WTC11 (cell line): ENCODE measurements at places on chromosomes 7 and 10. TPM values are rescaled to one million over a fixed set of nuclear protein-coding genes. Genes with fewer than 3 reads are reported as not detected.

DNA sequence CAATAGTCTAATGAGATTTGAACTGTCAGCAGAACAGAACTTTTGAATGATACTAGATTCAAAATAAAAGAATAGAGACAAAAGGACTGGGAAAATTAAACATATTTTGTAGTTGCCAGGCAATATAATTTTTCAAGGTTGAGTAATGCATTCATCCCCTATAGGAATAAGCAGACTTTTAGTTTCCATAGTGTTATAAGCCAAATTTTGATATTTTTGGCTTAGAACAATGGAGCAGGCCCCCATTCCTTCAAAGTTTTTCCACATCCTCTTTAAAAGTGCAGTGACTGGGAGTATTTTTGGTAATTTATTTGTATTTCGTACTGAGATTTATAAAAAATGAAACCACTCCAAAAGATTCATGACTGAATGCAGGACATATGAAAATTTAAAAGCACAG is 24.0 kb downstream of the MEOX2 start:
- no peak overlapping the region for H3K27ac ChIP-seq
- H3K36me3 ChIP-seq = no peaks in the 10 kb centered on the region
- H3K27me3 ChIP-seq = no peaks in the 10 kb centered on the region
- H3K4me1 ChIP-seq = peaks cover 2% of the 10 kb centered on the region; the same call in 1 of the 2 replicates
- no peak for DNase-seq
- no peak overlapping the region for H3K4me3 ChIP-seq

GRCh38 chr7:139059905-139060304 is 24.1 kb upstream of the ZC3HAV1L start:
- H3K36me3 ChIP-seq = peaks cover 44% of the 10 kb centered on the region
- no peak for DNase-seq
- H3K4me3 ChIP-seq = no peak overlapping the region
- H3K4me1 ChIP-seq = no peaks in the 10 kb centered on the region

- H3K27me3 ChIP-seq = no peaks in the 10 kb centered on the region
- H3K4me1 ChIP-seq = peaks cover 4% of the 10 kb centered on the region; the same call in 1 of the 2 replicates
- no peak overlapping the region for H3K27ac ChIP-seq
- H3K4me3 ChIP-seq = no peak overlapping the region
- no peak for DNase-seq
Measured at GRCh38 chr10:115503546-115503945, 410.4 kb downstream of the ATRNL1 start.

- H3K4me1 ChIP-seq = no peaks in the 10 kb centered on the region; the same call in 1 of the 2 replicates
- no peak overlapping the region for H3K27ac ChIP-seq
- H3K27me3 ChIP-seq = no peaks in the 10 kb centered on the region
- no peak overlapping the region for H3K4me3 ChIP-seq
- DNase-seq = peak; percentile 21
Measured at GRCh38 chr7:107501593-107501992, 31.7 kb downstream of the GPR22 start.

DNA sequence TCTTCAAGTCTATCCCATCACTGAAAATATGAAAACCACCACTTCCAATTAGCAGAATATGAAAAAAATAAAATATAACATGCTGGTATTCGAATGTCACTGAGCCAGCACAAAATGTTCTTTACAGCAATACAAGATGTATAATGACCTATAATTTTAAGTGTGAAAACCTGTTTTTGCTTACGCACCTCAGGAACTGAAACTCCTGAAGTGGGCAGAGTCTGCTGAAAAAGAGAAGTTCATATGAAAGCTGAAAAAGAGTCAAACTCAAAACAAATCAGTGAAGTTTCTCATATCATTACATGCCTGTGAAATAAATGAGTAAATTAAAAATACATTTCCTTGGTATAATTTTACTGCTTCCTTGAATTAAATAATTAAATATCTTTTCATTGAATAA is 272.5 kb downstream of the DGKB start:
- no peaks in the 10 kb centered on the region for H3K4me1 ChIP-seq
- H3K27ac ChIP-seq = no peak overlapping the region
- H3K27me3 ChIP-seq = no peaks in the 10 kb centered on the region
- H3K4me3 ChIP-seq = no peak overlapping the region
- no peak for DNase-seq

- no peaks in the 10 kb centered on the region for H3K27me3 ChIP-seq
- no peaks in the 10 kb centered on the region for H3K4me1 ChIP-seq
- no peak overlapping the region for H3K27ac ChIP-seq
- H3K36me3 ChIP-seq = no peaks in the 10 kb centered on the region
Measured at GRCh38 chr7:108442039-108442568, 14.1 kb downstream of the NRCAM start.

- H3K4me1 ChIP-seq = peaks cover 19% of the 10 kb centered on the region
- H3K27ac ChIP-seq = no peak overlapping the region
- no peaks in the 10 kb centered on the region; the same call in 1 of the 2 replicates for H3K27me3 ChIP-seq
- no peak for DNase-seq
- peaks cover 8% of the 10 kb centered on the region for H3K36me3 ChIP-seq
- H3K4me3 ChIP-seq = no peak overlapping the region
Measured at GRCh38 chr7:106356-106755, 86.0 kb upstream of the FAM20C start.

DNA sequence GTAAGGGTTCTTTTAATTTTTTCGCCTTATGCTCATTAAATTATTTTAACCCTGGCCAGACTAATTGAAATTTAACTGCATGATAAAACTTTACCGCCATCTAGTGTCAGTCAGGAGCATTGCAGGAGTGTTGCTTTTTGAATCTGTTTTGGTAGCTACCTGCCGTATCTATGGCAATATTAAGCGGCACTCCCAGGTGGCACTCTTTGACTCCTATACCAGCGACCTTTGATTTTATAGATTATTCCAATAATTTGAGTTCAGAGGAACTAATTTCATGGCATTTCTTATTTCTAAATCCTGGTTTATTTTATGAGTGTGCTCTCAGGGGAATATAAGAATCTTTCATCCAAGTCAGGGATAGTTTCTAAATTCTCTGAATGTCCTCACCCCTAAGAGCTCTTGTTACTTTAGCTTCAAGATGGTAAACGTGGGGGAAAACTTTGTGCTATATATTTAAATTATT is 198.9 kb downstream of the REEP3 start:
- peaks cover 49% of the 10 kb centered on the region for H3K4me1 ChIP-seq
- no peak overlapping the region for H3K27ac ChIP-seq
- H3K4me3 ChIP-seq = no peak overlapping the region
- no peaks in the 10 kb centered on the region for H3K36me3 ChIP-seq
- peak; percentile 45 for DNase-seq

- peaks cover 8% of the 10 kb centered on the region; the same call in 1 of the 2 replicates for H3K4me1 ChIP-seq
- H3K4me3 ChIP-seq = no peak overlapping the region
- H3K36me3 ChIP-seq = peaks cover 7% of the 10 kb centered on the region
- DNase-seq = no peak
- H3K27me3 ChIP-seq = no peaks in the 10 kb centered on the region
Measured at GRCh38 chr10:24872790-24873182, 79.6 kb downstream of the PRTFDC1 start.

DNA sequence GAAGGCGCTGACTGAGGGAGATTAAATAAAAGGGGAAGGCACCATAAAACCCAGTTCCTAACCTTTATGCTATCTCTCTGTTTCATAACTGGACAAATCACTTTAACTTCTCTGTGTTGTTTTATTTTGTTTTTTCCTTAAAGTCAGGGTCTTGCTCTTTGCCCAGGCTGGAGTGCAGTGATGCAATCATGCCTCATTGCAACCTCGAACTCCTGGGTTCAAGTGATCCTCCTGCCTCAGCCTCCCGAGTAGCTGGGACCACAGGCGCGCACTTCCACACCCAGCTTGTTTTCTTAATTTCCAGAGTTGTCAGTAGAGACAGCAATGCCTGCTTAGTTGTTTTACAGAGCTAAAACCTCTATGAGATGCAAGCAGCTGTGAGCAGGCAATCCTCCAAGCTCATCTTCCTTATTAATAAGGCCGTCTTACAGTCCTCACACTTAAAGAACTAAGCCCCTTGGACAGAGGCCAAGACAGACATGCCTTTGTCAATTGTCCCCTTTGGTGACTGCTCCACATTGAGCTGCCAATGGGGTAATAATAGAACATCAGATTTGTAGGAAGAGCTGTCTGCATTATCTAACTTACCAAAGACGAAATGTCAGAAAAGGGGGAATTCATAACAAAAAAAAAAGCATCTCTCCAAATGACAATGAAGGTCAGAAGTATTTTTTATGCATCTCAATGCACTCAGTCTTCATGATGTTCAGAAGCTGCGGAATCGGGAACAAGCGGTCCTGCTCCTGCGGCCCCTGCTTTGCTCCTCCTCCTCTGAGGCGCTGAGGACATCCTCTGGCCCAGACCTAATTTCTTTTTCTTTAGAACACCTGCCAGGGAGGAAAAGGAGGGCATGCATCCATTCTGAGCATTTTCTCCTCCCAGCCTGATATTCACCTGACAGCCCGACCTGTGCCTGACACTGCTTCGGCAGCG is 62.7 kb upstream of the RNF32 start:
- H3K4me3 ChIP-seq = no peak overlapping the region
- peaks cover 3% of the 10 kb centered on the region for H3K27me3 ChIP-seq

- DNase-seq = no peak
- H3K36me3 ChIP-seq = peaks cover 11% of the 10 kb centered on the region
- H3K27ac ChIP-seq = no peak overlapping the region
- no peaks in the 10 kb centered on the region for H3K27me3 ChIP-seq
- no peak overlapping the region for H3K4me3 ChIP-seq
Measured at GRCh38 chr10:35412900-35413491, 76.7 kb downstream of the CCNY start.

- peak; percentile 79 for DNase-seq
- H3K27ac ChIP-seq = no peak overlapping the region
Measured at GRCh38 chr10:23693501-23693901, 254.6 kb downstream of the OTUD1 start.

DNA sequence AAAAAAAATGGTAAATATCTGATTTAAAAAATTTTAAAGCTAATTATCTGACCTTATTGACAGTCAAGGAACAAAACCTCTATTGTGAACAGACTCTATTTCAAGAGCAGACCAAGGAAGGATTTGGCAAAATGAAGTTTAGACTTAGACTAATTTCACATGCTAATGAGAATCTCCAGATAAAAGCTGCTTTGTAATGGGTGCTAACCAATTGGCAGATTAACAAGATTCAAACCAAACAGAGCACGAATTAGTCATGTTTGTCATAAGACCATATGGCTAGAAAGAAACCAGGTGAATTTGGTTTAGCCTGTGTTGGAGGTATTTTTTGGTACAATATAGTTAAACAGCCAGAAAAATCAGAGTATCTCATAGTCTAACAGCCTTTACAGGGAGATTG is 429.1 kb upstream of the NFE2L3 start:
- no peak overlapping the region for H3K27ac ChIP-seq
- no peak overlapping the region for H3K4me3 ChIP-seq
- H3K36me3 ChIP-seq = no peaks in the 10 kb centered on the region
- DNase-seq = no peak
- H3K27me3 ChIP-seq = no peaks in the 10 kb centered on the region

DNA sequence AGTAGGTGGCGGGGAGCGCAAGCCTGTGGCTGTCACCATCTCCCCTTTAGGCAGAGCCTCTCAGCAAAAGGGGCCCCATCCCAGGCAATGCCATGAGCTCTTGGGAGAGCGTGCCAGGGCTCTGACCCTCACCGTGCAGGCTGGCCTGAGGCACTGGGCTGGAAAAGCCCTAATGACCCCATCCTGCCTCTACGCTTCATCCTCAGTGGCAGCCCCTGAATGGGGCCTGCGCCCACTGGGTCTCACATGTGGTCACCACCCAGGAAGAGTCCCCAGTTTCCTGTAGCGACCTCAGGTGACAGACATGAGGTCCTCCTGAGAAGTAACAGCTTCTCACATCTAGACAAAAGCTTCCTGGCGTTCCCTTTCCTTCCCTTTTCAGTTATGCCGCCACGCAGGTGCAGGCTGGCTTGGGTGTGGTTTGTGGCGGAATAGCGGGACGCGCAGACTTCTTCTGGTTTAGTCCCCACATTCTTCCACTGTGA is 59.2 kb downstream of the CLEC2L start:
- H3K4me3 ChIP-seq = no peak overlapping the region
- DNase-seq = no peak
- no peaks in the 10 kb centered on the region for H3K27me3 ChIP-seq
- no peak overlapping the region for H3K27ac ChIP-seq
- no peaks in the 10 kb centered on the region for H3K36me3 ChIP-seq

DNA sequence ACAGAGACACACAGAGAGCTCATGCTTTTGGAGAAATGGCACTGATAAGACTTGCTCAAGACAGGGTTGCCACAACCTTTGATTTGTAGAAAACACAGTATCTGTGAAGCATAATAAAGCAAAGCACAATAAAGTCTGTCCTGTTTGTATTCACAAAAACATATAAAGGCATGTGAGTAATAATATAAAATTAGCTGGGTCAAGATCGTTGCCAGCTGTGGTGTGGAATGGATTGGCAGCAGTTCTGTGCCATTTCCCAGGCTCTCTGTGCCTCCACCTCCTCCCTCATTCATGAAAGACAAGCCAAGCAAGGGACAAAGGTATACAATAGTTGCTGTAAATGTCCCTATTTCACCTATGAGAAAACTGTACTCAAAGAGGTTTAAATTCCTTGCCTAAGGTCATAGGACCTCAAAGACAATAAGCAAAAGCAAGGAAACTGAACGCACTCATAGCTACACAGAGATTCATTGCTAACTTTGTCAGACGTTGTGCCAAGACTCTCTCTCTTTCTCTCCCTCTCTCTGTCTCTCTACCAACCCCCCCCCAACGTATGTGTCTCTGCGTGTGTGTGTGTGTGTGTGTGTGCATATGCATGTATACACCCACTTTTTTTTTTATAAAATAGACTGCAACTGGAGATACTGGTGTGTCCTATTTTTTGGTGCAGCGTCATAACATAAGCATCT is 31.8 kb downstream of the CHST3 start:
- no peak overlapping the region for H3K27ac ChIP-seq
- DNase-seq = no peak
- peaks cover 10% of the 10 kb centered on the region for H3K4me1 ChIP-seq
- H3K36me3 ChIP-seq = no peaks in the 10 kb centered on the region
- no peak overlapping the region for H3K4me3 ChIP-seq

DNA sequence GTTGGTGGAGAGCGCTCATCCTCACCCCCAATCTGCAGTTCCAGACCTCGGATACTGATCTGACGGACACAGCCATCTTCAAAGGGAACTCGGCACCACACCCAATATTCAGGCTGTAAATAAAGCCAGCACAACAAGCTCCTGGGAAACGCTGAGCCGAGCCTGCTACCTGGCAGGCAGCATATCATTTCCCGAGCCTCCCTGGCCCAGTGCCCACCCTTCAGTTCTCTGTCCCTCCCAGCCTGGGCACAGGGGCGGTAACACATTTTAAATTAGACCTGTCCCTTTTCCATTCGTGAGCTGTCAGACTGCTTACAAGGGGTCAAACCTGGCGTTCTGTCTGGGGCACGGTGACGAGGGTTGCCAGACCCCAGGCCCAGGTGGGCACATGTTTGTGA is 250.5 kb downstream of the ARHGAP12 start:
- no peak overlapping the region; the same call in 1 of the 2 replicates for H3K27ac ChIP-seq
- peaks cover 27% of the 10 kb centered on the region for H3K4me1 ChIP-seq
- no peak for DNase-seq
- H3K27me3 ChIP-seq = peaks cover 3% of the 10 kb centered on the region
- no peak overlapping the region for H3K4me3 ChIP-seq

Gene SPDYE16
- not detected in 3 replicates for total RNA-seq

Gene CAPZA2
- total RNA-seq = 122 to 153 TPM (median 125 TPM) in 3 replicates

Gene CLEC5A
- not detected in 3 replicates for total RNA-seq

Gene SLC29A4
- 11.8 to 14.4 TPM (median 11.9 TPM) in 3 replicates for total RNA-seq

Gene CHST15
- 7.9 to 10.7 TPM (median 9.1 TPM) in 3 replicates for total RNA-seq

Gene BAIAP2L1
- 35.5 to 37.5 TPM (median 36.8 TPM) in 3 replicates for total RNA-seq

Gene XRCC2
- 21.2 to 25.4 TPM (median 21.7 TPM) in 3 replicates for total RNA-seq
